Fibroblast of gingiva (primary cell): ENCODE measurements at places on chromosomes 3 and 15.

DNA sequence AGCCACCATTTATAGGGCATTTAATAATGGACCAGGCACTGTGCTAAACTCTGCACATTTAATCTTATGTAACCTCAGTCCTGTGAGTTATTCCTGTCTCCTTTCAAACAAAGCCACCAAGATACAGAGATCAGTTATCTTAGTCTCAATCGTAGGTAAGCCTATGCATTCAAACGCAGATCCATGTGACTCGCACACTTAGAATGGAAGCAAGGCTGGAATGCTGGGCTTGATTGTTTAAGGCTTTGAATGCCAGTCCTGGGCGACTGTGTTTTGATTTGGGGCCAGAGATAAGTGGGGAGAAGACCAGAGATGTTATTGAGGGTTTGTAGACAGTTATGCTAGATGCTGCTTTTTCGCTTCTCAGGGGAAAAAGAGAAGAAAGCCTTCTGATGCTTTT, 22.2 kb downstream of the MED12L start:
- DNase-seq, result no peak

- no peak for DNase-seq
These were observed 17.6 kb downstream of the PLA2G4B start for GRCh38 chr15:41856262-41856661.

DNA sequence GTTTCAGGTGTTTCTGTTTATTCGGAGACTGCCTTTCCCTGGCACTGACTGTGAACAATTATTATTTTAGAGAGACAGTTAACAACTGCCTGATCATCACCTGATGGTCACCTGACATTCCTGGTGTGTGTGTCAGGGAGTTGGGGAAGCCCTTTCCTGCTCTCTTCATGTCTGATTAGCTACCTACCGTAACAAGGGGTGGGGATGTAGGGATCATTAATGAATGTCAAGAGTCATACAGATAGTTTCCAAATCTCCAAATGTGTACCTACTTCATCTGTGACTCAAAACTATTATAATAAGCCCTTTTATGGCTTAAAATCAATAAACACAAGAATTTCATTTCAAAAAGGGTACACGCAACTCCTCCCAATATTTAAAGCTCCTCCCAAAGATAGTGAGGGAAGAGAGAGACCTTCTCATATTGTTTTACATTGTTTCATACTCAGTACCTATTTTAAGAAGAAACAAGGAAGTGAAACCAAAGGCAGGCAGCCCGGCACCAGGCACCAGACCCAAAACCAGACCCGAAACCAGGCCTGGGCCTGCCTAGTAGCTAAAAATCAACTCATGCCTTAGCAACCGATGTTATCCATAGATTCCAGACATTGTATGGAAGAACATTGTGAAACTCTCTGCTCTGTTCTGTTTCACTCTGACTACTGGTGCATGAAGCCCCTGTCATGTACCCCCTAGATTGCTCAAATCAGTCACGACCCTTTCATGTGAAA, 844.9 kb upstream of the ALCAM start:
- DNase-seq, result no peak

DNA sequence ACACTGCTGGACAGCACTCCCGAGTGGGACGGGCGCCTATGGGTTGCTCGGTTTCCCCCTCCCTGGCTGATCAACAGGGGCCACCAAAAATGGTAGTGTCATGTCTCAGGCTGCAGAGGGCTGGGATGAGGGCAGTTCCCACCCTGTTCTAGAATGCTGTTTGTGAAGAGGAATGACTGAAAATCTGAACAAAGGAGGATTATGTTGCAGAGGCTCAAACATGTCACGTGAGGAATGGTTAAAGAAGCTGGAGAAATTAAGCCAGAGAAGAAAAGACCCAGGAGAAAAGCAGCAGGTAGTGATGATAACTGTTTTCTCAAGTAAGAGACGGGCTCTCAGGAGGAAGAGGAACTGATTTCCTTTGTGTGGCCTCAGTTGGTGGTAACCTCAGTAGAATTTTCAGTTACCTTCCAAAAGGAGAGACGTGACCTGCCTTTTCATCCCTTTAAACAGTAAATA, 10.4 kb downstream of the SPG21 start:
- DNase-seq, result no peak

- DNase-seq, result no peak
These were observed 156.4 kb upstream of the PPP2R3A start for GRCh38 chr3:135809021-135809634.

DNA sequence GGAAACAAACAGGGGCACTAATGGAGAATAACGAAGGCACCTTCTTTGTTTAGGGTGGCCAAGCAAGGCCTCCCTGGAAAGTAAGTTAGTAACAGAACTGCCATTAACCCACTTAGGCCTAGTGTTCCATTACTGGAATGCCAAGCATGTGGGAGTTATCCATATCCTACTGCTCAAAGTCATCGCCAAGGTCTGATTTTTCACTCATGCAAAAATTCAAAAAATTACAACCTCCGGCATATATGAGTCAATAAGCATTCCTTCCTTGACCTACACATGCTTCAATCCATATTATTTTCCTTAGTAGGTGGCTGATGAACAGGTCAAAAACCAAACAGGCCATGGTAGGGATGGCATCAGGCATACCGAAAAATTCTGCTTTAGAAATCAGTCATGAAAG, 1097.2 kb downstream of the FHIT start:
- DNase-seq, result no peak

GRCh38 chr3:101781166-101781565, 2.2 kb downstream of the NXPE3 start:
- DNase-seq, result peak; percentile 9

GRCh38 chr15:52060501-52060900, 41.5 kb downstream of the MAPK6 start:
- no peak for DNase-seq

- DNase-seq, result no peak
These were observed 79.4 kb downstream of the HES1 start for GRCh38 chr3:194215392-194215791.

DNA sequence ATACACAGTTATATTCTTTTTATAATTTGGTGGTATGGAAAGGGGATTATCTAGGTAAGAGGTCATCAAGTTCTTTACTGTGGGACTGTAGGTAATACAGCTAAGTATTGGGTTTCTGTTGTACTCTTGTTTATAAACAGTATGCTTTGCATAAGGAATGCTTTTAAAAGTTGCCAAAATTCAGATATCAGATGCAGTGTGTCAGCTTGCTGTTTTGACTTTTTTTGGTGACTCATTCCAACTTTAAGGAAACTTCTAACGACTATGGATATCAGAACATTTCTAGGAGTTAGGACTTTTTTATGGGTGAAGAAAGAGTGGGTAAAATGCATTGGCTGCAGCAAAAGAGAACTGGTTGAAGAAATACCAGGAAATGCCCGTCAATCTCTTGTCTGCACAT, 2.8 kb downstream of the SCAANT1 start:
- DNase-seq, result no peak

GRCh38 chr3:171847133-171847532, 4.0 kb downstream of the TMEM212 start:
- DNase-seq, result no peak

GRCh38 chr15:20340931-20341661, 200.5 kb downstream of the GOLGA6L6 start:
- no peak for DNase-seq
